Tongue (tissue), 3 donors: ENCODE measurements at places on chromosomes 5 and 9. TPM values are rescaled to one million over a fixed set of nuclear protein-coding genes. Genes with fewer than 3 reads are reported as not detected.

Gene PTPA
- 92.3 TPM for total RNA-seq

Gene CA9
- total RNA-seq = 0.82 TPM

Gene AMBP
- not detected for total RNA-seq

Gene OR1J2
- total RNA-seq = not detected

Gene GMCL2
- not detected for total RNA-seq

Gene SHISAL2B
- total RNA-seq = not detected

Gene FOXD4L3
- total RNA-seq = not detected
